CD4-positive, alpha-beta T cell treated with Interleukin-2 at 100 ng/mL for 4 hours (primary cell): ENCODE measurements at places on chromosomes 5 and 9.

GRCh38 chr9:101764472-101764871, 26.0 kb upstream of the GRIN3A start:
- DNase-seq = no peak

DNA sequence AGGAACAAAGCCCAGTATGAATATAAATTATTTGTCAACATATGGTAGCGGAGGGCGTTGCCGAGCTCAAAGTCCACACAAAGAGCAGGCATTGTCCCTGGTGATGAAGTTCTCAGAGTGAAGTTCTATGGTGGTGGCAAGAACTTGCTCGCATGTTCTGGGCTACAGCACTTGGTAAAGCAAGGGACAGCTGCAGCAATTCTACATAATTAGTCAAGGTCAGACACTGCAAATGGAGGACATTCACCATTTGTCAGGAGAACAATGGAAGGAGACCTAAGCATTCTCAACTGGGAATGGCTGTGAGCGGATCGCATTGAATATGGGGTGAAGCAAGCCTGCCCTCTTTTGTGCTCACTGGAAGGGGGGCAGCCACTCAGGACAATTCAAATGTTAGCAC, 503.8 kb upstream of the ADAMTS16 start:
- no peak for DNase-seq

- no peak for DNase-seq
Measured at GRCh38 chr9:134655586-134656333, 14.2 kb downstream of the COL5A1 start.

DNA sequence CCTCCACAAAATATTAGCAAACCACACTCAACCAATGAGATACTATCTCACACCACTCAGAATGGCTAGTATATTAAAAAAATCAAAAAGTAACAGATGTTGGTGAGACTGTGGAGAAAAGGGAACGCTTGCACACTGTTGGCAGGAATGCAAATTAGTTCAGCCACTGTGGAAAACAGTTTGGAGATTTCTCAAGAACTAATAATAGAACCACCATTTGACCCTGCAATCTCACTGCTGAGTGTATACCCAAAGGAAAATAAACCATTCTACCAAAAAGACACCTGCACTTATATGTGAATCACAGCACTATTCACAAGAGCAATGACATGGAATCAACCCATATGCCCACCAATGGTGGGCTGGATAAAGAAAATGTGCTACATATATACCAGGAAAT, 393.5 kb downstream of the PDE4D start:
- DNase-seq = no peak
